SK-MEL-5 (cell line): ENCODE measurements at places on chromosomes 3 and 15. TPM values are rescaled to one million over a fixed set of nuclear protein-coding genes. Genes with fewer than 3 reads are reported as not detected.

- no peak for DNase-seq
Measured at GRCh38 chr3:49803465-49804140, 542 bp downstream of the INKA1 start.

ANKRD34C gene
- total RNA-seq, result not detected in 2 replicates

GRCh38 chr3:12868039-12869034 lies 27.0 kb upstream of the RPL32 start:
- peak; percentile 91 for DNase-seq

MAGEL2 gene
- 0.88 and 0.95 TPM in 2 replicates for total RNA-seq

DNA sequence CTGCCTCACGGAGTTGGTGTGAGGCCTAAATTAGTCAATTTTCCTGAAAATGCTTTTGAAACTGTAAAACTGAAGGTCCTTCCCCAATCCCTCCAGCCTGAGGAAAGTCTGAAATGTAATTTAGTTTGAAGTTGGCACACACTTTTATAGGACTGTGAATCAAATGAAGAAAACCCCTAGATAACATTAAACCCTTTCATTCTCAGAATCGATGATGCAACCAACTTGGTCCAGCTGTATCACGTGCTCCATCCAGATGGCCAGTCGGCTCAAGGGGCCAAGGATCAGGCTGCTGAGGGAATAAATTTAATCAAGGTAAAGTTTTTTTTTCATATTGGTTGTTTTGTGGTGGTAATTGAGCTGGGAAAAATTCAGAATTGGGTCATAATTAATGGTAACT lies 11.7 kb downstream of the MRPS22 start:
- DNase-seq, result peak; percentile 72

DNA sequence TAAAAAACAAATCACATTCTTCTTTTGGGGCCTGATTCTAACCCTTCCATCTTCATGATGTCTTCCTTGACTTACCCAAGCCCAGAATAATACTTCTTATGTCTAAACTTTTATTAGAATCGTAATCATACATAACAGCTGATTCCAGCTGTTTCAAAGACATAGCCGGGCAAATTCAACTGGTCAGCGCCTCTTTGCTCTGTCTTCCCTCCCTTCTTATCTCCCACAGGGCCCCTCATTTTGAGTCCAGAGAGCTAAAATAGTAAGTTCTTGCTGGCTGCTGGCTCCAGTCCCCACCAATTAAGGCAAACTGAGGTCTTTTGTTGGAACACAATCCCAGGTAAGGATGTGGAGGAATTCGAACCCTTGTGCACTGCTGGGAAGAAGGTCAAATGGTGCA lies 108.6 kb downstream of the ADCY5 start:
- DNase-seq, result no peak

DNA sequence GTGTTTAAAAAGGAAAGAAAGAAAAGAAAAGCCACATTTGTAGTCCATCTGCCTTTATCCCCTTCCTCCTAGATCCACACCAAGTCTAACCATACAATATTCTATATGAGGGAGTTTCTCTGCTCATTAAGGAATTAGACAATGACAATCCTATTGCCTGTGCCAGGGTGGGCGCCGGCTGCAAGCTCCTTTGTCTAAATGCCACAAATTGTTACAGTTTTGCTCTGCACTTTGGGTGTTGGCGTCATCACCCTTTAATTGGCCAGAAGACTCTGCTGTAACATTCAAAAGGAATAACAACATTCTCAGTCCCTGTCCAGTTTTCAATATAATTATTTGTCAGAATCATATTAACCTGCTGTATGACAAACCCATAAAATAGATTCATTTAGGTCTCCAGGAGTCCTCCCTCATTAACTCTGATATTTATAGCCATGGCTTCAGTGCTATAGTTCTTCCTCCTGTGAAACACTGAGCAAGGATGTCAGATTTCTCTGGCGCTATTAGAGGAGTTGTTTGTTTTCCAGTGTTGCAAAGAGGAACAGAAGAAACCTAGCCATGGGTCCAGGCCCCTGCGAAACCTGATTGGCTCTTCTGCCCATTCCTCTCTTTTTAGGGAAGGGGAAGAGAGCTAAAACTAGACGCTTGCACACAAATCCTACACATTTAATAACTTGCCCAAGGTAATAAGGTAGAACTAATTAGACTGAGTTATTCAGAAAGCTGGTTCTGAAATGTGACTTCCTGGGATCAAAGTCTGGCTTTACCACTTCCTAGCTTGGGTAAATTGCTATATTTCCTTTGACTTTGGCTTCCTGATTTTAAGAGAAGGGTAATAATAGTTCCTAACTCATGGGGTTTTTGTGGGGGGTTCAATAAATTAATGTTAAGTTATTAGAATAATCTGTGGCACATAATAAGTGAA lies 112.4 kb downstream of the CD47 start:
- no peak for DNase-seq

DNA sequence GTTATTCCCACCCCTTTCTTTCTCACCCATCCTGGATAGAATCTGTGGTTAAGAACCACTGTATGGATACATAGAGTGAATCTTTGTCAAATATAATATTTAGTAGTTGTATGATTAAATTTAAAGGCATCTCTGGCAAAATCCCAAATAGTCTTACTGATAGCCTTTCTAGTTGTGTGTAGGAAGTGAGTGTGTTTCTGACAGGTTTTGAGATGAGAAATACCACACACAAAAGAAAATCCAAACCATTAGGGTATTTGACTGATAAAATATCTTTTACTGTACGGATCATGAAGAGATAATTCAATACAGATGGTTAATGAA lies 44.7 kb upstream of the PLCL2 start:
- DNase-seq, result no peak

- no peak for DNase-seq
Measured at GRCh38 chr3:66473692-66474091, 27.1 kb downstream of the LRIG1 start.

DNA sequence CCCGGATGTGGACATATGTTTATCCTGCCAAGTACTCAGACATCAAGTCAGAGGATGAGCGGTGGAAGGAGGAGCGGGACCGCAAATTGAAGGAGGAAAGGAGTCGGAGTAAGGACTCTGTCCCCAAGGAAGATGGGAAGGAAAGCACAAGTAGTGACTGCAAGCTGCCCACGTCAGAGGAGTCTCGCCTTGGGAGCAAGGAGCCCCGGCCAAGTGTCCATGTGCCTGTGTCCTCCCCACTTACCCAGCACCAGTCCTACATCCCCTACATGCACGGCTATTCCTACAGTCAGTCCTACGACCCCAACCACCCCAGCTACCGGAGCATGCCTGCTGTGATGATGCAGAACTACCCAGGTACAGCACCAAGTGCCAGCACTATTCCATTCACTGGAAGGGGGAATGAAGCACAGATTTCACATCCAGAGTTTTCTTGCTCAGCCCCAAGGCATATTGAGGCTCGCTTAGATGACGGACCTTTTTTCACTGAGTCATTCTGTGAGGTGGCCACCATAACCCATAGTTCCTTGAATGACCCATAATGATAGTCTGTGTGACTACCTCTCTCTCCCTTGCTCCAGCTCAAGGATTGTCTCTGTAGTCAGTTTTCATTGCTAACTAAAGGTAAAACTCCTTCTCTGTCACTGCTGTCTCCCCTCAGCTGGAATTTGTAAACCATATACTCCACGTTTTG lies 97.1 kb downstream of the RBPMS2 start:
- DNase-seq, result no peak

EPHA3 gene
- total RNA-seq, result 40.8 and 43.2 TPM in 2 replicates

ROPN1B gene
- 38.5 and 41.5 TPM in 2 replicates for total RNA-seq

DNA sequence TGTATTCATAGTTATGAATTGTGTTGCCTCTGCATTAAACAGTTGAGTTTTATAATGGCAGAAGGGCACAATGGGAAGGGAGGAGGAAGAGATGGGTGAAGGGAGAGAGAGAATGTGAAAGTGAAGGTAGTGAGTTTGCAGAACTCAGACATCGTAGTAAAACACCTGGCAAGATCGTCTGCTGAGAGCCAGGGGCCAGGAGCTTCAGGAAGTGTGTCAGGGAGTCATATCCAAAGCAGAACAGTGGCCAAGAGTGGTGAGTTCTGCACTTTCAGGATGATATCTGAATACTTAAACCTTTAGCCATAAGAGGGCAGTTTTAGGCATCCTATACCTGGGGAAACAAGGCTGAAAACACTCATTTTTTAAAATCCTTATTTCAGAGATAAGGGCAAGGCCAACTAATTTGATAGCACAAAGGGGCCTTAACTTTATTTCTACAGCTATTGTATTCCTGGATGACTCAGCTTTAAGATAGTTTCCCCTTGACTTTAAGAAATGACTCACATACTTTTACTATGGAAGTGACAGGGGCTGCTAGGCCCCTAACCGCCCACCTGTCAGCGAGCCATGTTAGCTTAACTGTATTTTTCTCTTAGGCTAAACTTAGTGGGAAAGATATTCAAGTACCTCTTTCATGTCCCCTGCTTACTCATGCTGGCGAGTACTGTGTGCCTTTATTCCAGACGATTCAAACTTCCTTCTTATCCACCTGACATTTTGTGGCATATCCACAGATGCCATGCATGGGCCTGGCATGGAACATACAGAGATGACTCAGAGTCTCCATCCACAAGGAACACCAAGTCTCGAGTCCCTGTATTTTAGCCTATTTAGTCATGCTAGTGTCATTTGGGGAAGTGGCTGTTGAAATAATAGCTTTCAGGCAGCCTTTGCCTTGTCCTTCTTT lies 53.9 kb downstream of the RLBP1 start:
- no peak for DNase-seq

GRCh38 chr3:23826382-23827064 lies 20.8 kb downstream of the UBE2E1 start:
- DNase-seq, result peak; percentile 8

DNA sequence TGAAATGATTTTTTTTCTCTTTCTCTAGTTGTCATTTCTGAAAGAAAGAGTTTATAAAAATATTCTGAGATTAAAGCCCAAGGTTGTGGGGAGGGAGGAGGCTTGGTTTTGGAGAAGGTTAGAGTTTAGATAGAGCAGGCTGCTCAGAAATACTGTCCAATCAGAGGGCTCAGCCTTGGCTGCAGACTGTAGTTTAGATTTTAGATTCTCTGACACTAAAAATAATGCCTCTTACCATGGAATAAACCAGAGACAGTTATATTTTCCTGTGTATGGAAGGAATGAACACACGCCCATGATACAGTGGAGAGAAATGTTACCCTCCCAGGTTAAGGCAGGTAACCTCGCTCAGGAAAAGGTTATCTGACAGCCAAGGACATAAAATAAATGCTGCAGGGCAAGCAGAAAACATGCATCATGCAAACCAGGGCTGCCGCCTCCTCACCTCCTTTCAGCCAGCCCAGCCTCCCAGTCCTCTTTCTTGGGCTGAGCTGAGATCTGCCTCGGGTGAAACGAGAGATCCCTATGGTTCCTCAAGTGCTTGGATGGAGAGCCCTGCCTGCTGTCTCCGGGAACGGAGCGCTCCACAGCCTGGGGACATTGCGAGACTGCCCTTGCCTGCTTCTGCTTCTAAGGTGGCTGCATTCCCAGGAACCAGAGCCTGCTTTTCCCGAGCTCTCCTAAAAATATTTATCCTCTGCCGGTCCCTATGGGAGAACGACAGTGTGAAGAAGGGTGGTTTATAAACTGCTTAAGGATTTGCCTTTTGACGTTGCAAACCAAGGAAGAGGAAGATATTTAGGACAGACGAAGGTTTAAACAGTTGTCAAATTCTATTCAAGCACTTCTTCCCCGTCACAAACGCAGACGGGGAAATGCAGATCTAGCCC lies 848 bp downstream of the NCEH1 start:
- DNase-seq, result no peak

DNA sequence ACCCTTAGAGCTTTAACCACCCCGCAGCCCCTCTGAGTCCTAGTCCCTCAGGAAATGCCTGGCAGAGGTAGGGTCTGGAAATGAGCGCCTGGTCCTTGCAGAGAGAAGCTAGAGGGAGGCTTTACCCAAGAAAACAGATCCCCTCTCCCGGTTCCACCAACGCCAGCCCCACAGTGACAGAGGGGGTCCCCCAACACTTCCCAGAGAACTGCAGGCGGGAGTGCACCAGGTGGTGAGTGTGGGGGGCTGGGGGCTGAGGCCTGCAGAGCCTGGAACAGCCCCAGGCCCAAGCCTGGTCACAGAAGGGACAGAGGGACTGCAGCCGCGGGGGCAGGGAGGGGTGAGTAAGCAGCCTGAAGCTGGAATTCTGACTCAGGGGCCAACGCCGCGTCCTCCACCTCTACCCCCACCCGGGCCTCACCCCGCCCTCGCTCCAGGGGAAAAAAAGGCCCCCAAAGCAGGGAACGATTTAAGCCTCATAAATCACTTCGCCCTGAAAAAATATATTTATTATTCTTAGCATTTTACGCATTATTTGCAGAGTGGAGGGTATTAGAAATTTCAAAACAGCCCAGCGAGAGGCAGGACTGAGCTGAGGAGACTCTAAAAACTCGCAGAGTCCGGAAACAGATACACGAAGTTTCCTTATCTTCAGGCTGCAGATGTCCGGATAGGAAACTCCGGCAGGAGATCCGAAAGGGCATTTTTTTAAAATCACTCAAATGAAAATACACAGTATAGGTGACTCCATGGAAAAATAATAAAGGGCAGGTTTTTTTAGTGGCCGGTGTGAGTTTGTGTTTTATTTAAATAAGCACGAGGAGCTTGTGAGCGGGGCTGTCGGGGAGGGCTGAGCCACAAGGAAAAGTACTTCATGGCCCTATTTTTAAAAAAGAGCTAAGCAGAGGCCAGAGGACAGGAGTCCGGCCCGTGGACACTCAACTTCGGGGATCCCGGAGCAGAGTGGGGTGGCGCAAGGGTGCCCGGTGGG lies 10.0 kb downstream of the GATA2 start:
- no peak for DNase-seq

ASB14 gene
- not detected in 2 replicates for total RNA-seq

KCNAB1 gene
- 0.66 and 0.90 TPM in 2 replicates for total RNA-seq

DNA sequence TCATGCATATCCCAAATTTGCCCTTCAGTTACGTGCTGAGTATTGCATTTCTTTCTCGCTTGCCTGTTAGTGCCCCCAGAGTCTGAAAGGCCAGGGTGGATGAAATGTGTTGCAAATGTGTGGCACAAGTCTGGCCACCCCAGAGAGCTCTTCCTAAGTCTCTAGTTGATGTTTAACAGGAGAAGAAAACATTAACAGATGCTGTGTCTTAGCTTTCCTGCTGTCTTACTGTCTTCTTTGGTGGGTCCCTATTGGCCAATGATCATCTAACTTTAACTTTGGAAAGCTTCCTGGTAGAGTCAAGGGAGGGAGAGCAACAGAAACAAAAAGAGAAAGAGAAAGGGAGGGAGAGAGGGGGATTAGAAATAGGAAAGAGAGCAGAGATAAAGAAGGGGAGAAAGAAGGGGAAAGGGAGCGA lies 76.7 kb upstream of the P3H2 start:
- DNase-seq, result peak; percentile 24

GRCh38 chr15:41772720-41773331 lies 1.5 kb upstream of the MAPKBP1 start:
- DNase-seq, result peak; percentile 88

IRAK2 gene
- 1.2 and 1.8 TPM in 2 replicates for total RNA-seq

DNA sequence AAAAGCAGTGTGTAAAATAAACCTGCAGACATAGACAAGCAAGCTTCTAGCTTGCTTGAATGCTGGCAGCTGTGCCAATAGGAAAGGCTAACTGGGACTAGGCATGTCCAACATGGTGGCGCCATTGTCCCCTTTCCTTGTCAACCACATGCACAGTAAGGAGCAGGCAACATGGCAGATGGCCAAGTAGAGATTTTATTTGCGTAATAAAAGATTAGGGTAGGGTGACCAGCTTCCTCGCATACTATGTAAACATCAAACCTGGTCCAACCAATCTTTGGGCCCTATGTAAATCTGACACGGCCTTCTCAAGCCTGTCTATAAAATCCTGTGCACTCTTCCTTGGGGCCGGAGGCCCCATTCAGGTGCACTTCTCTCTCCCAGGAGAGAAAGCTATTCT lies 575.4 kb upstream of the GOLIM4 start:
- no peak for DNase-seq

GRCh38 chr3:16885593-16886302 lies 993 bp downstream of the PLCL2 start:
- no peak for DNase-seq

GRCh38 chr3:46350262-46350565 lies 3.7 kb upstream of the CCR2 start:
- no peak for DNase-seq
